ENCODE measurements at places on chromosomes 4 and X. TPM values are rescaled to one million over a fixed set of nuclear protein-coding genes. Genes with fewer than 3 reads are reported as not detected.
A peak's percentile ranks its signal among the peaks of the same experiment; 100 is the strongest.

DNA sequence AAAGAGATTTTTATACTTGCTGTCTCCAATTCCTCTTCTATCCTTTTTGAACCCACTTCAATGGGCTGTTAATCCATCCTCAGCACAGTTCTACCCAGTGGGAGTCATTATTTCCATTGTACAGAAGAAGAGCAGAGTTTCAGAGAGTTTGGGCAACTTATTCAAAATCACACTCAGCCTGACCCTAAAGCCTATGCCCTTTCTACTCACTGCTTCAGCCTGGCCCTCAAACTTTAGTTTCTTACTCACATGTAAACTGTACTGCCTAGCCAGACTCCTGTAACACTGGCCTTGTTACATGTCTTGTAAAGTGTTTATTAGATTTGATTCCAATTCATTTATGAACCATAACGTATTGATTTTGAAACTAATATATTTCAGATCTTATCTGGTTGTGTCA is 25.1 kb upstream of the USO1 start:
- no peaks in the 10 kb centered on the region for H3K27me3 ChIP-seq
- no peaks in the 10 kb centered on the region for H3K4me1 ChIP-seq
- no peak overlapping the region for H3K27ac ChIP-seq

The GYG2 gene
- 0.91 TPM for total RNA-seq

The ADH1C gene
- 11.5 TPM for total RNA-seq

GRCh38 chr4:138696771-138697170 is 318.8 kb upstream of the NOCT start:
- H3K4me1 ChIP-seq, result peaks cover 2% of the 10 kb centered on the region
- no peak overlapping the region for H3K27ac ChIP-seq
- H3K4me3 ChIP-seq, result no peak overlapping the region
- no peak for DNase-seq
- no peaks in the 10 kb centered on the region for H3K36me3 ChIP-seq

The NDUFC1 gene
- total RNA-seq, result 45.5 TPM

DNA sequence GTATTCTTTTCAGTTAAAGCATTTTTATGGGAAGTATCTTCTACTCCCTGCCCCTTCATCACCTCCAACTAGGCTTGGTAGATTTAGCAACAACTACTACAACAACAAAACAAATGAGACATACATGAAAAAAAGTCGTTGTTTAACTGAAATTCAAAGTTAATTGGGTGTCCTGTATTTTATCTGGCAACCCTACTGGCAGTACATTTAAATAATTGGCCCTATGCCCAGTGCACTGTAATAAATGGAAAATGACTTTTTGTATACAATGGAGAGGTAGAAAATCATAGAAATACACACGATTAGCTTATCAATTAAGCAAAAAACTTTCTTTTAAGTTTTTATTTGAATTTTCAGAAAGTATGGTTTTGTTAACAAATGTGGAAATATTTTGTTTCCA is 21.4 kb upstream of the CLGN start:
- H3K4me3 ChIP-seq, result no peak overlapping the region
- H3K4me1 ChIP-seq, result no peaks in the 10 kb centered on the region
- no peak overlapping the region for H3K27ac ChIP-seq
- DNase-seq, result no peak

The FAM47C gene
- not detected for total RNA-seq

DNA sequence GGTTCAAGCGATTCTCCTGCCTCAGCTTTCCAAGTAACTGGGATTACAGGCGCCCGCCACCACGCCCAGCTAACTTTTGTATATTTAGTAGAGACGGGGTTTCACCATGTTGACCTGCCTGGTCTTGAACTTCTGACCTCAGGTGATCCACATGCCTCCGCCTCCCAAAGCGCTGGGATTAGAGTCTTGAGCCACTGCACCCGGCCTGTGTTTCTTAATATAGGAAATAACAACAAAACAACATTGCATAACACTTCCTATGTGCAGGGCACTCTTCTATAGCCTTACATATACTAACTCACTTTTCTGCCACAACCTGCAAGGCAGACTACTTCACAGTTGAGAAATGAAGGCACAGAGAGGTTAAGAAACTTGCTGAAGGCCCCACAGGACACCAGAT is 12.8 kb upstream of the TMEM131L start:
- H3K4me1 ChIP-seq, result peaks cover 5% of the 10 kb centered on the region
- H3K36me3 ChIP-seq, result no peaks in the 10 kb centered on the region
- peak; percentile 36 for DNase-seq

- no peaks in the 10 kb centered on the region for H3K36me3 ChIP-seq
- peaks cover 12% of the 10 kb centered on the region for H3K4me1 ChIP-seq
- DNase-seq, result no peak
- H3K27ac ChIP-seq, result no peak overlapping the region
Measured at GRCh38 chr4:110518889-110519490, 43.0 kb downstream of the ENPEP start.

The MAGIX gene
- total RNA-seq, result 16.3 TPM

The FAT4 gene
- 13.2 TPM for total RNA-seq

The NUP62CL gene
- total RNA-seq, result 1.5 TPM

- no peaks in the 10 kb centered on the region for H3K36me3 ChIP-seq
- peaks cover 11% of the 10 kb centered on the region for H3K4me1 ChIP-seq
- no peak overlapping the region for H3K4me3 ChIP-seq
- no peaks in the 10 kb centered on the region for H3K27me3 ChIP-seq
- DNase-seq, result no peak
Measured at GRCh38 chr4:7327341-7327885, 107.3 kb downstream of the PSAPL1 start.

GRCh38 chr4:83208371-83209365 is 75.9 kb downstream of the COQ2 start:
- no peaks in the 10 kb centered on the region for H3K36me3 ChIP-seq
- H3K27me3 ChIP-seq, result no peaks in the 10 kb centered on the region
- no peak overlapping the region for H3K4me3 ChIP-seq
- H3K27ac ChIP-seq, result no peak overlapping the region
- no peaks in the 10 kb centered on the region for H3K4me1 ChIP-seq

- DNase-seq, result no peak
- no peaks in the 10 kb centered on the region for H3K27me3 ChIP-seq
- no peak overlapping the region for H3K27ac ChIP-seq
- H3K4me1 ChIP-seq, result no peaks in the 10 kb centered on the region
- H3K36me3 ChIP-seq, result no peaks in the 10 kb centered on the region
Measured at GRCh38 chr4:74618166-74618565, 173.2 kb downstream of the AREG start.

DNA sequence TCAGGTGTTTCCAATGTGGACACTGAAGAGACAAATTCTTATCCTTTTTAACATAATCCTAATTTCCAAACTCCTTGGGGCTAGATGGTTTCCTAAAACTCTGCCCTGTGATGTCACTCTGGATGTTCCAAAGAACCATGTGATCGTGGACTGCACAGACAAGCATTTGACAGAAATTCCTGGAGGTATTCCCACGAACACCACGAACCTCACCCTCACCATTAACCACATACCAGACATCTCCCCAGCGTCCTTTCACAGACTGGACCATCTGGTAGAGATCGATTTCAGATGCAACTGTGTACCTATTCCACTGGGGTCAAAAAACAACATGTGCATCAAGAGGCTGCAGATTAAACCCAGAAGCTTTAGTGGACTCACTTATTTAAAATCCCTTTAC is 18.6 kb downstream of the TLR7 start:
- no peak overlapping the region for H3K27ac ChIP-seq
- H3K4me1 ChIP-seq, result no peaks in the 10 kb centered on the region
- no peaks in the 10 kb centered on the region for H3K27me3 ChIP-seq
- H3K4me3 ChIP-seq, result no peak overlapping the region

The PSAPL1 gene
- total RNA-seq, result not detected

DNA sequence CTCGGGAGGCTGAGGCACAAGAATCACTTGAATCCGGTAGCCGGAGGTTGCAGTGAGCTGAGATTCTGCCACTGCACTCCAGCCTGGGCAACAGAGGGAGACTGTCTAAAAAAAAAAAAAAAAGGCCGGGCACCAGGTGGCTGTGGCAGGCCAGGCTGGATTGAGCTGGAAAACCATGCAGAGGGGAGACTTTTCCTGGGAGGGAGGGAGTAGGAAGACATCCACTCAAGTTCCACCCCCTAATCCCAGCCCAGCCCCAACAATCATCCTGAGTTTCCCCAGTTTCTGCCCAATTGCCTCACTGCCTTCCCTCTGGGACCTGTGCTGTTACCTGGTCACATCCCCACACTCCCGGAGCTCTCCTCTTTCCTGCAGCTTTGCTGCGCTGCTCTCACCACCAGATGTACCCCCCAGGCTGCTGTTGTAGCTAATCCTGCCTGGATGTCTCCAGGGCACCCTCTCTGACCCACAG is 9.0 kb upstream of the TSPYL2 start:
- no peak for DNase-seq
- no peaks in the 10 kb centered on the region for H3K27me3 ChIP-seq
- no peak overlapping the region for H3K4me3 ChIP-seq
- no peaks in the 10 kb centered on the region for H3K36me3 ChIP-seq
- no peaks in the 10 kb centered on the region for H3K4me1 ChIP-seq
- peak overlapping the region; percentile 76 for H3K27ac ChIP-seq

DNA sequence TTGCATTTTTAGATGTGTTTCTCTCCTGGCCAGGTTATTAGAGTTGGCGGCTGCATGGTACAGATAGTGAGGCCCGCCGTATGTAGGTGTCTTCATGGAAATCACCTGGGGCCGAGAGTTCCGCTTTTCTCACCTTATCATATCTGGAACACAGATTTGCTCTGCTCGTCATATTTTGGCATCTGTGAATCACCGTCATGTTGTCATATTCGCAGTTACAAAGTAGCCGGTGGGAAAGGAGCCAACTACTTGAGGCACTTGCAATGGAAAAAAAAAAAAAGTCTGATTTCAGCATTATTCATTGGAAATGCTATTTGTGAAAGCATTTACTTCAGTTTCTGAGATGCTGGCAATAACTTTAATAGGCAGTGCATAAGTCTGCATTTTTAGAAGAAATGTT is 1715.2 kb upstream of the TENM3 start:
- H3K36me3 ChIP-seq, result no peaks in the 10 kb centered on the region
- no peaks in the 10 kb centered on the region for H3K27me3 ChIP-seq
- no peak for DNase-seq
- H3K27ac ChIP-seq, result no peak overlapping the region
- no peaks in the 10 kb centered on the region for H3K4me1 ChIP-seq
- no peak overlapping the region for H3K4me3 ChIP-seq

DNA sequence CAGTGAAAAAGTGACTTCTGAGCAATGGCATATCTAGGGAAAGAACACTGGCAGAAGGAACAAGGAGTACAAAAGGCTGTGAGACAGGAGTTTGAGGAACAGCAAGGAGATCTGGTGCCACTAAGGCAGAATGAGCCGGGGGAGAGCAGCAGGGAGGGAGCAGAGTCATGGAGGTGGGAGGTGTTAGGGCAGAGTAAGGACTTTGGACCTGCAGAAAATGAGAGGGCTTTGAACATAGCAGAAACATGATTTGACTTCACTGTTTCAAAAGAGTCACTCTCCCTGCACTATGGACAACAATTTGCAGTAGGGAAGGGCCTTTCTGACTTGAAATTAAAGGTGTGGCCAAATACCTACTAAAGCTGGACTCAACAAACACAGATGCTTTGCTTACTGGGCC is 356.2 kb downstream of the ADGRL3 start:
- H3K27ac ChIP-seq, result no peak overlapping the region
- no peak overlapping the region for H3K4me3 ChIP-seq
- no peaks in the 10 kb centered on the region for H3K27me3 ChIP-seq
- DNase-seq, result no peak
- no peaks in the 10 kb centered on the region for H3K36me3 ChIP-seq
- H3K4me1 ChIP-seq, result no peaks in the 10 kb centered on the region

GRCh38 chr4:83454686-83455085 is 937 bp downstream of the HELQ start:
- H3K27me3 ChIP-seq, result no peaks in the 10 kb centered on the region
- H3K36me3 ChIP-seq, result peaks cover 6% of the 10 kb centered on the region
- H3K27ac ChIP-seq, result peak overlapping the region; percentile 96
- H3K4me3 ChIP-seq, result peak overlapping the region; percentile 82
- DNase-seq, result no peak

GRCh38 chr4:52037689-52038102 is 403 bp downstream of the SGCB start:
- DNase-seq, result no peak
- peaks cover 14% of the 10 kb centered on the region for H3K4me1 ChIP-seq
- H3K36me3 ChIP-seq, result no peaks in the 10 kb centered on the region
- H3K4me3 ChIP-seq, result peak overlapping the region; percentile 90
- no peaks in the 10 kb centered on the region for H3K27me3 ChIP-seq
- H3K27ac ChIP-seq, result peak overlapping the region; percentile 85

GRCh38 chr4:113444386-113444785 is 317.2 kb downstream of the CAMK2D start:
- no peak for DNase-seq
- H3K36me3 ChIP-seq, result no peaks in the 10 kb centered on the region
- no peaks in the 10 kb centered on the region for H3K27me3 ChIP-seq
- H3K4me1 ChIP-seq, result peaks cover 17% of the 10 kb centered on the region
- H3K4me3 ChIP-seq, result no peak overlapping the region

GRCh38 chrX:129540722-129541184 is 694 bp downstream of the OCRL start:
- no peaks in the 10 kb centered on the region for H3K27me3 ChIP-seq
- peak overlapping the region; percentile 62 for H3K4me3 ChIP-seq
- H3K4me1 ChIP-seq, result no peaks in the 10 kb centered on the region
- no peaks in the 10 kb centered on the region for H3K36me3 ChIP-seq
- DNase-seq, result peak; percentile 37
- H3K27ac ChIP-seq, result peak overlapping the region; percentile 86

The SCOC gene
- 2.8 TPM for total RNA-seq

The PPP1R2C gene
- not detected for total RNA-seq

- H3K36me3 ChIP-seq, result no peaks in the 10 kb centered on the region
- no peak overlapping the region for H3K27ac ChIP-seq
- no peaks in the 10 kb centered on the region for H3K27me3 ChIP-seq
- no peak for DNase-seq
- H3K4me1 ChIP-seq, result no peaks in the 10 kb centered on the region
Measured at GRCh38 chrX:26871967-26872366, 591.2 kb downstream of the PPP4R3C start.

DNA sequence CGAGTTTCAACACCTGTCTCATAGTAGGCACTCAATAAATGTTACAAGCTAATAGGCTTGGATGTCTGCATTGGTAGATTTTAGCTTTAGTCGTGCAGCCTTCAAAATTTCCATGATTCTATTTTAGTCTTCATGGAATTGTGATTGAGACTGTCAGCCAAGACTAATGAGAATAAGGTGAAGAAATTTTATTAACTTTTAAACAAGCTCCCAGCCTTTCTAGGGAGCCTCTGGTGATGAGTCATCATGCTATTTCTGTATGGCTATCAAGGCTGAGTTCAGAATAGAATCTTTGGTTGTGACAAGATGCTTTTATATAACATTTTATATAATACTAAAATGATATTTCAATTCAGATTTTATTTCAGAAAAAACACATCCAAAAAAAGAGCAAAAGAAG is 685.8 kb downstream of the GABRG1 start:
- no peak overlapping the region for H3K27ac ChIP-seq
- no peak for DNase-seq
- H3K36me3 ChIP-seq, result no peaks in the 10 kb centered on the region
- no peaks in the 10 kb centered on the region for H3K4me1 ChIP-seq
- H3K4me3 ChIP-seq, result no peak overlapping the region
- no peaks in the 10 kb centered on the region for H3K27me3 ChIP-seq

DNA sequence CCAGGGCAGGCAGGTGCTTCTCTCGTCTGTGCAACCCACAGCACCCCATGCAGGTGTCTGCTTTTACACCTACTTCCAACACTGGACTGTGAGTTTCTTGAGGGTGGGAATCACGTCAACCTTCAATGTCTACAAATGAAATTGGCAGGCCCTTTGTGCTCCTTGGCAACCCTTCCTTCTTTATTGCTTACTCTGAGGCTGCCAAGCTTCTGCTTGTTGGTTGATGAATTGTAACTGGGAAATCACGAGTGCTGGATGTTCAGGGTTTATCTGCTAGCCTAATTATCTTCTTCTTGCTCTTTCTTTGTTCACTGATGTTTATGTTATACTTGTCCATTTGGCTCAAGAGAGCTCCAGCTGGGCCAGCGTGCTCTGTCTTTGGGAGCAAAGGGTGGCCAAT is 2.5 kb upstream of the DGAT2L6 start:
- no peaks in the 10 kb centered on the region for H3K27me3 ChIP-seq
- no peak overlapping the region for H3K27ac ChIP-seq
- H3K4me3 ChIP-seq, result no peak overlapping the region
- no peaks in the 10 kb centered on the region for H3K36me3 ChIP-seq
- no peaks in the 10 kb centered on the region for H3K4me1 ChIP-seq

The NBDY gene
- total RNA-seq, result 12.8 TPM
